HEK293T (cell line): ENCODE measurements at places on chromosomes 12 and 14.

- no peak for DNase-seq
Measured at GRCh38 chr12:124777399-124778372, 86.0 kb downstream of the SCARB1 start.

DNA sequence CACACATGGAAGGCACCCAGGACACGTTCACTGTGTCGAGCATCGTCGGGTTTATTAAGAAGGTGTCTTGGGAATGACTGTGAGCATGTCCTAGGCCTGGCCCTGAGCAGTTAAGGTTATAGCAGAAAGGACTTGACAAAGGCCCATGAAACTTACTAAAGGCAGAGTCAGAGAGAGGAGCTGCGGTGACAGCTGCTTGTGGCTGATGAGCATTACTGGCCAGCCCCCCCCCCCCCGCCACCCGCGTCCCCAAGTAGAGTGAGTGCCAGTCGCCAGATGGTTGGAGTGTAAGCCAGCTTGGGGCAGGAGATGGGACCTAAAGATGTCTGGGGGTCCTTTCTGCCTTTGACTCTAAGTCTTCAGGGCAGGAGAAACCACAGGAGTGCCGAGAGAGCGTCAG, 169.9 kb downstream of the TSPAN9 start:
- no peak for DNase-seq

DNA sequence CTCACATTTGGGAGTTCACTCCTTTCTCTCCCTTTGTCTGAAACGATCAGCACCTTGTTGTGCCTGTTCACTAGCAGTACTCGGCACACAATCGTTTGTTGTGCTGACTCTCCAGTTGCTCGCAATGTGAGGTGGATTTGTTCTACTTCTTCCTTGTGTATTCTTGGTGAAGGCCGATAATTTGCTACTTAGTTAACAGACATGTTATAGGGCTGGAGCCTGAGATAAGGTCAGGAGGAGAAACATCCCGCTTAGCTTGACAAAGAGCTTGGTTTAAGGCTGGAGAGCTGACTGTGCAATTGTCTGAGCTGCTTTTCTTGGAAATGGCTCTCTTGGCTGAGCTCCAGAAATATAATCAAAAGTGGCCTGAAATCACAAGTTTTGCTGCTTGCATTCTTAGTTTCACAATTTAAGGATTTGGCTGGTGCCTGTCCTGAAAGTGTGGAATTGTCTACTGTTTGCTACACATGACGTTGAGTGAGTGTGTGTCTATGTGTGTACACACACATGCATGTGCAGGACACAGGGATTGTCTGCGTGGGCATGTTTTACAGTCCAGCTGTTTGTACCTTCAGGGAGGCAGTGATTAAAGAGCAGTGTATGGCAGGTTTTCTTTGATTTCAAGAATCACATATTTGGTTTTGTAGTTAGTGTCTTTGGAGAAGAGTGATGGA, 77.7 kb downstream of the ARF6 start:
- peak; percentile 32 for DNase-seq

DNA sequence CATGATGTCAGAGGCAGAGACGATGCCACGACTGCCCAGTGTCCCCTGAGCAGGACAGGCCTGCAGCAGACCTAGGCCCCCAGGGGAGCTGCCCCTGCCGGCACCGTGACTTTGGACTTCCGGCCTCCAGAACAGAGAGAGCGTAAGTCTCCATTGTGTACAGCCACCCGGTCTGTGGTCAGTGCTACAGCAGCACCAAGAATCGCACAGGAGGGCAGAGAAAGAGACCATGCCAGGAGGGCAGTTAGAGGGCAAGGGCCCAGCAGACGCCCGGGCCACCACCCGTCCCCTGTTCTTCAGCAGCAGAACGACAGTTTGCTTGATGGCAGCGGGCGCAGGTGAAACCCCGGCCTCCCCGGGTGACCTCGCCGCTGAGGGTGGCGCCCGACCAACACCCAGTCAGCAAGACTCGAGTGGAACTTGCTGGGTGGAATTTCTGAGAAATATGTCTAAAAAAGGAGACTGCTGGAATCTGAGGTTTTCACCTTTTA, 19.7 kb downstream of the GALNT9 start:
- no peak for DNase-seq

DNA sequence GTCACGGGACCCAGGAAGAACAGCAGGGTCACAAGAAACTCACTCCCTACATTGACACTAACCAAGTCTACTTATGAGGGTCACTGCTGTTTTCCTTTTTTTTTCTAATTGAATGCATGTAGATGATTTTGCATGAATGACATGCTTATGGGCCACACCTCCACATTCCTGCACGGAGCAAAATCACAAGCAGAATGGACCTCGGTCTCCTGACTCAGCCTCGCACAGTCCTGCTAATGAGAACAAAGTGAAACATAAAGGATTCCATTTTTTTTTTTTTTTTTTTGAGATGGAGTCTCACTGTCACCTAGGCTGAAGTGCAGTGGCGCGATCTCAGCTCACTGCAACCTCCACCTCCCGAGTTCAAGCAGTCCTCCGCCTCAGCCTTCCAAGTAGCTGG, 12.3 kb downstream of the SCARB1 start:
- DNase-seq: no peak

GRCh38 chr12:108696111-108696995, 35.0 kb downstream of the CORO1C start:
- DNase-seq: no peak

- no peak for DNase-seq
Measured at GRCh38 chr12:45435945-45436710, 220.2 kb downstream of the ANO6 start.

DNA sequence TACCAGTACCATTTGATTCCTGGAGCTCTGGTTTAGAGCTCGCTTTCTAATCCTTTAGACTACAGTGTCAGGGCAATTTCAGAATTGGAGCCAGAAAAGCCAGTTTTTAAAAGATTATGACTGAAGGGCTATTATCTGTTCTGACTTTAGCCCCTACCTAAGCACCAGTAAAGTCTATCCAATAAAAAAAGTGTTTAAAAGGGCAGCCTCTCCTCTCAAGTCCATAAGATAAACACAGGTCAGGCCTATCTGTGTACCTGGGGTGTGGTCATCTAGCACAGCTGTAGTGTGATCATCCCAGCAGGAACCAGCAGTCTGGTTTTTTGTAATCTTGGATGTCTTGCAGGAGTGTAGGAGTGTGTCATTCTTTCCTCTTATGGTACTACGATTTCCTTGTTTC, 6.6 kb downstream of the APPL2 start:
- no peak for DNase-seq

- DNase-seq: no peak
Measured at GRCh38 chr14:71246539-71246938, 339.3 kb downstream of the PCNX1 start.

- DNase-seq: no peak
Measured at GRCh38 chr14:28783664-28784063, 17.1 kb downstream of the FOXG1 start.

GRCh38 chr14:95317817-95318343, 1.8 kb downstream of the CLMN start:
- no peak for DNase-seq

DNA sequence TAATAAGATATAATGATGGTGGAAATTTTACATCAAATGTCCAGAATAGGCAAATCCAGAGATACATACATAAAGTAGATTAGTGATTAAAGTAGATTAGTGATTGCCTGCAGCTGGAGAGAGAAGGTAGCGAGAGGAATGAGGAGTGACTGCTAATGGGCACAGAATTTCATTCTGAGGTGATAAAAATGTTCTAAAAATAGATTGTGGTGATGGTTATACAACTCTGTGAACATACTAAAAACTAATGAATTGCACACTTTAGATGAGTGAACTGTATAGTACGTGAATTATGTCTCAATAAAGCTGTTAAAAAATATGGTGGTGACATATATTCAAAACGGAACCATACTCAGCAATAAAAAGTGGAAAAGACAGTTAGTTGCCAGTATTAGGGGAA, 41.7 kb downstream of the PPP2R5E start:
- DNase-seq: no peak

DNA sequence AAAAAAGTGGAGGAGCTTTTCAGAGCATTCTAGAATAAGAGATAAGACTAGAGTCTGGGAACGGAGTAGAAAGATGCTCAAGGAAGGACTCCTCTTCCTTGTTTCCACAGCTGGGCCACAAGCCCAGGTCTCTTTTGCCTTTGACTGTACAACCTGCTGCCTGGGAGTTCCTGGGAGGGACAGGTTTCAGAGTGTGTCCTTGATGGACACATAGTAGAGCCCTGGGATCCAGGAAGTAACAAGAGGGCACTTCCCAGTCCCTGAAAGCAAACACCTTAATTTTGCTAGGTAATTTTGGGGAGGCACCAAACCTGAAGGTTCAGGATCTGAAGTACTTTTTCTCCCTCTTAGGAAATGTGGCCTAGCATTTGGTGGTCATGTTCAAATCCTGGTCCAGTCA, 44.4 kb downstream of the CHST11 start:
- no peak for DNase-seq

- no peak for DNase-seq
Measured at GRCh38 chr12:31518680-31519227, 72.2 kb downstream of the DENND5B start.

- DNase-seq: no peak
Measured at GRCh38 chr12:71138011-71138410, 19.8 kb downstream of the TSPAN8 start.

- DNase-seq: no peak
Measured at GRCh38 chr14:36021030-36021422, 155.5 kb downstream of the PTCSC3 start.

DNA sequence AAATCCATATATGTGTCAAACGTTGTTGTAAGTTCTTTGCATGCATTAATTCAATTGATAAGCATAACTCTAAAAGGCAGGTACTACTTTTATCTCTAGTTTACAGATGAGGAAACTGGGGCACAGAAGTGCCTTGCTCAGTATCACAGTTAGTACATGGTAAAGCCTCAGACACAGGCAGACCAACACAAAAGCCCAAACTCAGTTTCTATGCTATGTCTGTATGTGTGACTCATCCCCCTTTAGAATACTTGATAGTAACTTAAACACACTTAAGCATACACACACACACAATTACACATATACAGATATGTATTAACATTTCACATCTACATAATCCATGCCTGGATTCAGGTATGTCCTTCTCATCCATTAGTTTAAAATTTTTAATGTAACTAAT, 88.0 kb downstream of the EPS8 start:
- no peak for DNase-seq

GRCh38 chr12:53145383-53146260, 34.9 kb upstream of the ZNF740 start:
- DNase-seq: no peak

DNA sequence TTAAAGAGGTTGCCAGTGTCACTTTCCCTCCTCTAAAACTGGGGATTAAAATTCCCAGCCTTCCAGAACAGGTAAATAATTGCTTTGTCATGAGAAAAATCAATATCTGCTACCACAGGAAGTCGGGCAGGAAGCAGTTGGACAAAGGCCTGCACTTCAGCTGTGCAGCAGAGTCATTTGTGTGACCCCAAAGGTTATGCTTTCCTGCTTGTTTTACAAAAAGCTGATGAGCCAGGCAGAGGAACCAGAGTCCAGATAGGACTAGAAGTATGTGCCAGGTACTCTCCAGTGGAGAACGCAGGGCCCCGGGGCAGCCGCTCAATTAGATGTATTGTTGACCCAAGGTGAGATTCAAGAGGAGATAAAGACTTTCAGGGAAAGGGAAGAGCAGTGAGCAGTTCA, 117.1 kb upstream of the FRMD6 start:
- no peak for DNase-seq

- peak; percentile 20 for DNase-seq
Measured at GRCh38 chr14:56855891-56856461, 45.7 kb upstream of the OTX2 start.

- DNase-seq: no peak
Measured at GRCh38 chr12:113248051-113248825, 27.0 kb downstream of the TPCN1 start.

DNA sequence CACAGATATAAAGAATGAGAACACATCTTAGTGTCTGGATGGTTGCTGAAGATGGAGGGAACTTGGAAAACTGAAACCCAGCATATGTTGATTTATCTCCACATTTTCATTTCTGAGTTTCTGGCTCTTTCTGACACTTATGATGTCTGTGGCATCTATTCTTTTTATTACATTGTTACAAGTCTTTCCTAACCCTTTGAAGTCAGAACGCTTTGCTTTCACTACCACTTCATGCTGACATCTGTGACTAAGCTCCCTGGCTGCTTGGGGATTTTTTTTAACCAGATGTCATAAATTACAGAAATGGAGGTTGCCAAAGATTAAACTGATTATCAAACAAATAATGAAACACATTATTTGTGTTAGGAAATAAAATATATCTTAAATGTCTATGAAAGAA, 188.7 kb downstream of the KITLG start:
- no peak for DNase-seq

DNA sequence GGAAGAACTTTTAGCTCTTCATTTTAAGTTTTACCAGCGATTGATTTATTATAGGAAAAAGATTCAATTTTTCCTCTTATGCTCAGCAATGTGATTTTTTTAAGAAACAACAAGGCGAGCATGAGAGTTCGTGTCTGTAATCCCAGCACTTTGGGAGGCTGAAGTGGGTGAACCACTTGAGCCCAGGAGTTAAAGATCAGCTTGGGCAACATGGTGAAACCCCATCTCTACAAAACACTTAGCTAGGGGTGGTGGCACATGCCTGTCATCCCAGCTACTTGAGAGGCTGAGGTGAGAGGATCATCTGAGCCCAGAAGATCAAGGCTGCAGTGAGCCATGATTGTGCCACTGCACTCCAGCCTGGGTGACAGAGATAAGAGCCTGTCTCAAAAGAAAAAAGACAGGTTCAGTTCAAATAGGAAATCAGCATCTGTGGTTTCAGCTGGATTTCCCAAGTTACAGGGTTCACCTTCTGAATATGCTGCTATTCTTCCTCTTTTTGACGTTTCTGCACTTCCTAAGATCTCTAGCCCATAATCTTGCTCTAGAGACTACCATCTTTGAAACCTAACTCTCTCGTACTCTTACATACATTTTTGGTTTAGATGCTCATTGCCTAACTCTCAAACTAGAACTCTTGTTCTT, 274.7 kb downstream of the SEC23A start:
- DNase-seq: no peak

- DNase-seq: no peak
Measured at GRCh38 chr14:75077794-75078193, 8.4 kb downstream of the ZC2HC1C start.

GRCh38 chr14:95183082-95183481, 25.8 kb upstream of the DICER1 start:
- no peak for DNase-seq

DNA sequence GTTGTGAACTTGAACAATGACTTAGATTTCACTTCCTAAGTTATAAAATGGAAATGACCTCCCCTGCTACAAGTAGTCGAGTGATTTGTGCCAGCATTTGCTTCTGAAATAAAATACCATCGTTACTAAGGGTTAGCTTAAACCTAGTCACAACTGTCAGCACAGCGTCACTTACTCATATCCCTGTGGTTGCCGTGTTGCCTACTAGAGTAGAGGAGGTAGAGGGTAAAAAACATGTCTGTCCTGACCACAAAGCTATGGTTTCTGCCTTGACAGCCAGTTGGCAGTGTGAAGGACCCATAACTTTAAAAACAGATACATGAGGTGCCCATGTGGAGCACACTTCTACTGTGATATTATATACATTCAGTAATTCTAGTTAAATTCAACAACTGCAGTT, 234.2 kb upstream of the RGS6 start:
- no peak for DNase-seq
